ENCODE measurements at places on chromosomes 5 and 9.

- no peak for DNase-seq
These were observed 2042.6 kb upstream of the CDH6 start for GRCh38 chr5:29150840-29151239.

- no peak for DNase-seq
These were observed 644 bp downstream of the IER5L start for GRCh38 chr9:129177443-129177790.

DNA sequence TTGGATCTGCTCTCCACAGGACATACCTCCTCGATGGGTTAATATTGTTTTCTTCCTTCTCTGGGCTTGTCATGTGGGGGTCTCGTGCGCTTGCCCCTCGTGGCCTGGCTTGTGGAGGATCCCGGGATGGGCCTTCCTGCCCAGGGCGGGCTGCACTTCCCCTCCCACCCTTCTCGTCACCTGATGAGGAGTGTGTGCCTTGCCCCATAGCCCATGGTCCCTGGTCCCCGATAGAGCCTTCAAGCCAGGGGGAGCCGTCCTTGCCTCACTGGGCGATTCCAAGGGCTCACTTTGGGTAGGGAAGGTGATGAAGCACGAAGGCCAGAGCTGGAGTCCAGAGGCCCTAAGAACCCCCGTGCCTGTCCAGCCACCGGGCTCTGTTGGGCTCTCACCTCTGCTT lies 28.7 kb downstream of the DYNC2I2 start:
- DNase-seq, result no peak

- DNase-seq, result peak; percentile 16
These were observed 18.7 kb downstream of the CPLX2 start for GRCh38 chr5:175889910-175890684.

DNA sequence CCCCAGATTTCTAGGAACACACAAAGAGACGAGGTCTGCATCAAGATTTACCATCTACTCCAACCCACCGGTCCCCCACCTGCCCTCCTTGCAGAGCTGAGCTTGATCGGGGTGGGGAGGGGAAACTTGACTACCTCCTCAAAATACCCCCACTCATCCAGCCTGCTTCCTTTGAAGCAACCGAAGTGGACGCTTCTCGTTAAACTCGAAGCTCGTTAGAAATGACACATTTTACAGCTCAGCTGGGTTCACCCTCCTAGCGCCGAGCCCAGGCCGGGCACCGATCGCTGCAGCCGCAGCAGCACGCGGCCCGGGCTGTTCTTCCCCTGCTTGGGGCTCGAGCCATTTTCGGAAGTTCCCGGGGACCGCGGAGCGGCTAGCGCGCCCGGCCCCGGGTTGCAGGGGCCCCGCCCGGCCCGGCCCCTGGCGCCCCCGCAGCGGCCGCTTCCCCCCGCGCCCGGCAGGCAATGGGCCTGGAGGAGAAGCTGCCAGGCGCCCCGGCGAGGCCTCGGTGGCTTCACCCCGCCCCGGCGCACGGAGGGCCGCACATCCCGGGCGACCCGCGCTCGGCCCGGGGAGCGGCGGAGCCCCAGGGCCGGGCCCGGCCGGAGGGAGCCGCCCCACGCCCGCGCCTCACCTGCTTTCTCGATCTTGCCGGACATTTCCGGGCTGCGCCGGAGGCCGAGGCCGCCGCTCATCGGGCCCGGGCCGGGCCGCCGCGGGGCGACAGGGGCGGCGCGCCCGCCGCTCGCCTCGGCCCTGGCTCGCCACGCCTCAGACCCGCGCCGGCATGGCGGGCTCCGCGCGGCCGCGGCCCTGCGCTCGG lies 530 bp downstream of the RAPGEF1 start:
- DNase-seq, result peak; percentile 80

DNA sequence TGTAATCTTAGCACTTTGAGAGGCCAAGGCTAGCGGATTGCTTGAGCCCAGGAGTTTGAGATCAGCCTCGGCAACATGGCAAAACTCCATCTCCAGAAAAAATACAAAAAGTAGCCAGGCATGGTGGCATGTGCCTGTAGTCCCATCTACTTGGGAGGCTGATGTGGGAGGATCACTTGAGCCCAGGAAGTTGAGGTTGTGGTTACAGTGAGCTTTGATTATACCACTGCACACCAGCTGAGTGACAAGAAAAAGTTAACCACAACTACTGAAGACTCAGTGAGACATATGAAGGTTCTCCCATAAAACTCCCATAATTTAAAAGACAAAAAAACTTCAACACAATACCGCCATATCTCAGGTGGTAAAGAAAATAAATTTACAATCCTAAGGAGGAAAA lies 98.0 kb downstream of the NR6A1 start:
- no peak for DNase-seq

DNA sequence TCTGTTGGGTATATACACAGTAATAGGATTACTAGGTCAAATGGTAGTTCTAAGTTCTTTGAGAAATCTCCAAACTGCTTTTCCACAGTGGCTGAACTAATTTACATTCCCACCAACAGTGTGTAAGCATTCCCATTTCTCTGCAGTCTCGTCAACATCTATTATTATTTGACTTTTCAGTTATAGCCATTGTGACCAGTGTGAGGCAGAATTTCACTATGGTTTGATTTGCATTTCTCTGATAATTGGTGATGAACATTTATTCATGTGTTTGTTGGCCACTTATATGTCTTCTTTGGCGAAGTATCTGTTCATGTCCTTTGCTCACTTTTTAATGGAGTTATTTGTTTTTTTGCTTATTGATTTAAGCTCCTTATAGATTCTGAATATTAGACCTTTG lies 596.2 kb upstream of the DAB2 start:
- DNase-seq, result no peak

All from small intestine (tissue), 16 donors.